ENCODE measurements at places on chromosomes 13 and 19.

- DNase-seq = no peak
Measured at GRCh38 chr13:26186995-26187394, 35.1 kb downstream of the RNF6 start.

GRCh38 chr13:75445717-75446499, 36.1 kb downstream of the TBC1D4 start:
- no peak for DNase-seq

DNA sequence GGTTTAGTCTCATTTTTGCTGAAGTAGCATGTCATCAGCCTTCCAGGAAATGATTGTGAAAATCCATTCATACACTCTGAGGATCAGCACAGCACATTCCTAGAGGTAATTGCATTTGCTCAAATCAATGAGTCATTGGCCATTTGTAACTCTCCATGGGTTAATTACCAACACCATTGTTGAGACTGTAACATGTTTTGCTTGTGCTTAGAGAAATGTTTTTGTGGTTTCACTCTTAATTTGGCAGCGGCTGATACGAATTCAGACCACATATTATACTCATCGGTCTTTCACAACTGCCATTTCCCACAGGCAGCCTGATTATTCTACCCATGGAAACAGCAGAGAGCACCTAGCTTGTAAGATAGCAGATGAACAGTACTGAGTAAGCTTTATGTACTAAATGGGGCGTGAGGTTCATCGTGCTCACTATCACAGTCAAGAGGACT, 110.3 kb downstream of the NHLRC3 start:
- no peak for DNase-seq

GRCh38 chr13:49399801-49400472, 43.9 kb downstream of the CAB39L start:
- DNase-seq = no peak

- DNase-seq = no peak
Measured at GRCh38 chr19:49333418-49333805, 1.8 kb upstream of the CD37 start.

GRCh38 chr13:110237875-110238817, 68.8 kb downstream of the COL4A1 start:
- DNase-seq = no peak

DNA sequence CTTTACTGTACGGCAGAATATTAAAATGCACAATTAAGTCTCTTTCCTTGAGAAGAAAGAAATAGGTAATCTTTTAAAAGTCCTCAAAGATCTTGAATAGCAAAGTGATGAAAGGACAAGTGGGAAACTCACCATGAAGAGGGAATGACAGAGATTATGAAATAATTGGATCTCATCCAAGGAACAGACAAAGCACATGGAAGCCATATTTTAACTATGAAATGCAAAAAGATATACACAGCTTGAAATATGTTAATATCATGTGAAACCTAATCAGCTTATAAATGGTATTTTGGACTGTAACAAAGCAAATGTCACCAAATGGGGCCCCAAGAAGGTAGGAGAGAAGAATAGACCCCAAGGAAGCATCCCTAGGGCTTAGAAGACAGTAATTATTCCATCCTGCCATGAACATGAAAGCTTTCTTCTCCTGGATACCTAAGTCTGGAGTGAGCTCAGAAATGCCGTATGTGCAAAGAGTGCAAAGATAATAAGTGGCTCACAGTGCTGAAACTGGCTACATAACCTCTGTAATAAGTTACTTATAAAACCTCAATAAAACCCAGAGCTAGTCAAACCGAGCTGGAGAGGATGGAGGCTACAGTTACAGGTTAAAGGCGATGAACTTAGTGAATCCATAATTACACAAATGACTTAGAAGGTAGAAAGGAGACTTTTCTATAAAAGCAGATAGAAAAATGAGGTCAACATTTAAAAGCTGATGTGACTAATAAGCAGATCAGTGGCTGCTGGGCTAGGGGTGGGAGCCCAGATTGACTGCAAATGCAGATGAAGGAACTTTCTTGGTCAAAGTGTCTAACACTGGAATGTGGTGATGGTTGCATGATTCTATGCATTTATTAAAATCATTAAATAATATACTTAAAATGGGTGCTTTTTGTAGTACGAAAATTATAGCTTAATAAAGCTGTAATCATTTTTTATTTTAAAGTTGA, 34.4 kb downstream of the DCLK1 start:
- no peak for DNase-seq

DNA sequence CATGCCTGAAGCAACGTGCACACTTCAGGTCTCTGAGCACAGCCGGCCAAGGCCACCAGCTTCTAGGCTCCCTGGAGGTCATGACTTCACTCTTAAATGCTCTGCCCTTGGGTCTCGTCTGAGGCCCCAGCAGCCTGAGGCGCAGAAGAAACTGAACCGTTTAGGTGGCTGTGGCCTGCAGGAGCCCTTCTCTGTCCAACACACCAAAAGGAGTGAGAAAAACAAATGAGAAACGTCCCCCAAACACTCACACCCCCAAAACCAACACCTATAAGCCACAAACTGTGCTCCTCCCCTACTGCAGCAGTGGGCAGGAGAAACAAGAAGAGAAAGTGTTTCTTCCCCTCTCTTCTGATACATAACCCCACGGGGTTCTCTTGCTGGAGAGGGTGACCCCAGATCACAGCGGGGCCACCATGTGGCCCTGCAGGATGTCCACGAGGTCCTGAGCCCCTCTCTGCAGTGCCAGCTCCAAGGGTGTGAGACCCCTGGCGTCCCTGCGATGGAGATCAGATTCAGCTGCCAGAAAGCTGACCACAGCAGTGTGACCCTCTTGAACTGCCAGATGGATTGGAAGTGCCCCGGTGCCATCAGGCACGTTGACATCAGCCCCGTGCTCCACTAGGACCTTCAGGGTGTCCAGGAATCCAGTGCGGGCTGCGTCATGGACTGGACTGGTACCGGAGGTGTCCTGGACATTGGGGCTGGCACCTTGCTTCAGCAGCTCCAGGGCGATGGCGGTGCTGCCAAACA, 1.0 kb upstream of the KRI1 start:
- DNase-seq = no peak

- no peak for DNase-seq
Measured at GRCh38 chr13:93397619-93398018, 171.0 kb downstream of the GPC6 start.

DNA sequence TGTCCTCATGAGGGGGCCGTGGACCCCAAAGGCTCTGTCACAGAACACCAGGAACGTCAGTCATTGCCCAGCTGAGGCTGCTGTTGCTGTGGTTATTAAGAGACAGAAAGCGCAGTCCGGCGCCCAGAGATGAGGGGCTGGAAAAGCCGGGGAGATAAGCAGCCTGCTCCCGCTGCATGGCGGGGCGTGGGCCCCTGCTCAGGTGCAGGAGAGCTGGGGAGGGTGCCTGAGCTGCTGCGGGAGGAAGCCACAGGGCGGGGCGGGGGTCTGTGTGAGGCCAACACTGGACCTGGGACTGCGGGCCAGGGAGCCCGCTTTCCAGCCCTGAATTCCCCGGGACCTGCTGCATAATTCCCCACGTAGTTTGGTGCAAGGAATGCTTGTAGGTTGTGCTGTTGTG, 11.3 kb downstream of the SOX1 start:
- no peak for DNase-seq
